ENCODE measurements at places on chromosomes 6 and 20. TPM values are rescaled to one million over a fixed set of nuclear protein-coding genes. Genes with fewer than 3 reads are reported as not detected.

DNA sequence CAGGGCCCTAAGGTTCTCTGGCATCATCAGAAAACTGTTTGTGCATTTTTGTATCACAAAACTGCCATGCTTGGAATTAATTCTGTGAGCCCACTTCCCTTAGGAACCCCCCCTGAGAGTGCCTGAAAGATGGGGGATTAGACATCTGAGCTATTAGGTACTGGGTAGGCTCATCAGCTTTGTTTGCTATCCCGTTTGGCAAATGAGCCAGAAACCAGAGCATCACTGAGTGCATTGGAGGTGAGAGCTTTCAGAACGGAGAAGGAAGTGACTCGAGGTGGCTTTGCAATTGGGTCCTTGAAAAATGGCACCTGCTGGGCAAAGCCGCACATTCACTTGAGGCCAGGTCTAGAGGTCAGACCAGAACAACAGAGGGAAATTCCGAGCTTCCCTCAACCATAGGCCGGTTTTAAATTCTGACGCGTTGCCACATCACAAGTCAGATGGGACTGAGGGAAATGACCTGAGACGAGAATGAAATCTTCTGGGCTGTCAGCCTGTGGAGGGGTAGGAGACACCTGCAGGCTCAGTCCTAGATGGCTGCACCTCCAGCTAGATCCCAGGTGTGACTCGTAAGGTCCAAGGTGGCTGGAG lies 8.4 kb upstream of the GLP1R start:
- no peak for DNase-seq

The FNDC11 gene
- total RNA-seq = 0.10 TPM

GRCh38 chr6:158764926-158765325 lies 54.2 kb downstream of the EZR start:
- no peak for DNase-seq

DNA sequence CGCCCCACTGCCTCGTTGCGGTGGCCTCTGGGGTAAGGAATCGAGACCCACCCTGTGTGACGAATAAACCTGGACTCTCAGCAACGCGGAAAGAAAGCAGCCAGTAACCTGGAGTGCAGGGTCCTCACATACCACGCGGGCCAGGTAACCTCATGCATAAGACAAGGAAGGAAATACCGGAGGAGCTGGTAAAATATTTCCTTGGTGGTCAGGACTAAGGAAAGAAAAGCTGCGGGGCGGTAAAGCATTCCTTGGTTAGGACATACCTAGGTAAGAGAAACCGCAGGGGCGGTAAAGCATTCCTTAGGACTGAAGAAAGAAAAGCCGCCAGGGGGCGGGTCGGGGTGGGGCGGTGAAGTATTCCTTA lies 80.7 kb downstream of the SYTL3 start:
- no peak for DNase-seq

The CENPQ gene
- 13.5 TPM for total RNA-seq

DNA sequence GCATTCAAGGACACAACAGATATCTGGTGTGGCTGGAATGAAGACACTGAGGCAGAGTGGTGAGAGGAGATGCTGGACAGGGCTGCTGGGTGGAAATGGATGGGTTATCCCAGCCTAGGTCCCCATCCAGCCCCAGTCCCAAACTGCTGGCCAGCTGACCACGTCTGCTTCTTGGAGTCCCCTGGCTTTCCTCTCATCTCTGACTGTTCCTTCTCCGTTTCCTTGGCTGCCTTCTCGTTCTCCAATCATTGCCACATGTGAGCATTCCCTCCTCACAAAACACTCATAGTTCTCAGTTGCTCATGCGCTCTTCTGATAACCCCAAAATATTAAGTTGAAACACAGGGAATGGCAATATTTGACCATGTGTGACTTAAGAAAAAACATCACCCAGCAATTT lies 31.5 kb downstream of the MAFB start:
- DNase-seq = no peak

DNA sequence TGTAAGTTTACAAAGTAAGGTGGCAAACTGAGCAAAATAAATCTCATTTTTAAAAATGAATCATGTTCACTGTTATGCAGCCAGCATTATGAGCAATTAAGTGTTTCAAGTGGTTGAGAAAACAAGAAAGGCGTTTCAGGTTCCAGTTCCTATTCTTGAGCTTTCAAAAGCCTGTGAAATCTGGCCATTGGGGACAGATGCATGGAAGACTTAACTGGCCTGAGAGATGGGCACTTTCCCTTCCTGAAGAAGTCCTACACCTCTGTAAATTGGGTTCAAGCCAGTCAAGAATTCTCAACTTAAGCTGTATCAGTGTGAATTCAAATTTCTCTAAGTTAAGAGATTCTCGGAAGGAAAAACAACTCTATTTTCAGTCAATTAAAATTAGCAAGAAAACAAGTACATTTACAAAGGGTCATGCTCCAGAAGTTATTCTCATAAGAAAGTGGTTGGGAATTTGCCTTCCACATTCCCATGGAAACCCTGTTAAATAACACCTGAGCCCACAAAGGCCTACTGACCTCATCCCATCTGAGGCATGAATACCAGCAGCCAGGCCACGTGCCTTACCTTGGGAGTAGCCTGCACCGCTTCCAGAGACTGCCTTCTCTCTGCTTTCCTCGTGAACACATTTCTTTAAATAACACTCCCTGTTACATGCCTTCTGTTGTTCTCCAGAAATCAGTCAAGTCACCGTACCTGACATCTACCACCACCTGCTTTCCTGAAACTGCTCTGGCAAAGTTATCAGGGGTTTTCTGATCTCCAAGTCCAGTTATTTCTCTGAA lies 19.4 kb downstream of the MAP3K5 start:
- peak; percentile 15 for DNase-seq

The BANF2 gene
- not detected for total RNA-seq

GRCh38 chr20:16491294-16491905 lies 81.8 kb downstream of the KIF16B start:
- DNase-seq = no peak

DNA sequence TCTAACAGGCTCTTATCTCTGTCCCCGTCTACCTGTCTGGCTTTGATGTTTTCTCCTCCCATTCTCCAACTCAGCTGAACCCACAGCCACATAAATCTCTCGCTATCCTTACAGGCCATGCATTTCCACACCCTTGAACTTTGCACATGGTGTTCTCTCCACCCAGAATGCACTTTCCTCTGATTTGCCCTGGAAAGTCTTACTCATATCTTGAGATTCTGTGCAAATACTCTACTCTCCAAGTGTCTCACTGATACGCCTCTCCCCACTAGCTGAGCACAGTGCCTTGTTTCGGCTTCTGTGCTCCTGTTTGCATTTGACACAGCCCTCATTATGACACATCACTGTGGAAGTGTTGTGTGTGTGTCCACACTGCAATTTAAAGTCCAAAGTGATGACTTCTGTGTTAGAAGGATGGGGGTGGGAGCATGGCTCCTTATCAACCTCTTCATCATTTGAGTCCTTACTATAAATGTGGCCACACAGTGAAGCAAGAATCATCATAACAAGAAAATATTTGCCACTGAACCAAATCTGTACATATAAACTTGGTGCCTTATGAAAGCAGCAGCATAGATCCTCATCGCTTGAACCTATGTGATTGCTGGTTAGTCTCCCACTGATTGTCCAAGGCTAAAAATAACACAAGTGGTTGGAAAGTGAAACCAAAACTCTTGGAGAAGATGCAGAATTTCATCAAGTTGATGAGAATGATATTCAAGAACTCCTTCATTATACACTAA lies 5.5 kb upstream of the PRELID3B start:
- DNase-seq = no peak

DNA sequence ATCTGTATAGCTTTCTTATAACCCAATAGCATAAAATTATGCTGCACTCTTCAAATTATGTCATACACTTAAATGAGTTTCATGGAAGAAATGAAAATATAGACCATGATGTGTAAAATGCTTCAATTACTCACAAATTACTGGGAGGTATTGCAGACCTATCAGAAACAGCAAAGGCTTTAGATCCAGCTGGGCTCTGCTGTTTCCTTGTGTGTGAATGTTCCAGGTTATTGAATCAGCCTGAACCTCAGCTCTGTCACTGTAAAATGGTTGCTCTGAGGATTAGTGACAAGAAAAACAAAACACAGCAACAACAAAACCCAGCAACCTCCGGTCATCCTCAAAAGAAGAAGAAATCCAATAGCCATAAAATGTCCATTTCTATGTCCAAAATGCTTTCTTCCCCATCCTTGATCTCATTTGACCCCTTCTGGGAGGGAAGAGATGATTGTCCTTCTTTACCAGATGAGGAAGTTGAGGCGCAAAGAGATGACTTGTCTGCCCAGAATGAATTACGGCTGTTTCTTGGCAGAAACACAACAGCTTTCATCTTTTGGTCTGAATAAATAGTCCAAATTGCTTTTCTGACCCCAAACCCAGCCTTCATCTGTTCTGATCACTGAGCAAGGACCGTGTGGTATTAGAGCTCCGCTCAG lies 42.2 kb upstream of the TGM6 start:
- peak; percentile 72 for DNase-seq

DNA sequence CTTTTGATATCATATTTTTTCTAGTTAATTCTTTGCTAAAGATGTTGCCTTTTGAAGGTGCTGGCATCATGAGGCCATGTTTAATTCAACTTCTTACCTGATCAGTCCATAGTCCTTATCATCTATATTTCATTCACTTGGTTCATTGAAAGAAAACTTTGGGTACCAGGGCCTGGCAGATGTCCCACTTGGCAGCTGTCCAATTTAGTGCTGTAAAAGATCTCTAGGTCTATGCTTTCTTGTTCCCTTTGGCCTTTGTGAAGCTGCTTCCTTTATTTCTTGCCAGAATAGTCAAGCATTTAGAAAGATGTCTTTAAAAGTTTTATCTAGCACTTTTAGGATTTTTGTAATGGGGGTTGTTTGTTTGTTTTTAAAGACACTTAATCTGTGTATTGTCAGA lies 61.7 kb upstream of the EYA4 start:
- peak; percentile 38 for DNase-seq

DNA sequence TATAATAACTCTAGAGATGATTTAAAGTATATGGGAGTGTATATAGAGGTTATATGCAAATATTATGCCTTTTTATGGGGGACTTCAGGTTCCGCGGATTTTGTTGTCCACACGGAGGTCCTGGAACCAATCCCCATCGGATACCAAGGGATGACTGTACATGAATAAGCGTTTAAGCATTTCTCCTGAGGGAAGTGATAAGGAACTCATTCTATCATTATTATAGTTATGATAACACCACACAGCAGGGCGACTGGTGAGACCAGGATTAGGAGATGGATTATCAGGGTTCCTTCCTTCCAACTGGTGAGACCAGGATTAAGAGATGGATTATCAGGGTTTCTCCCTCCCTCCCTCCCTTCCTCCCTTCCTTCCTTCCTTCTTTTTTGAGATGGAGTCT lies 6.6 kb downstream of the ECI2 start:
- DNase-seq = no peak

The NOX3 gene
- not detected for total RNA-seq

GRCh38 chr20:8476021-8476420 lies 344.0 kb downstream of the PLCB1 start:
- DNase-seq = no peak

GRCh38 chr6:159788276-159788675 lies 1.1 kb downstream of the TCP1 start:
- DNase-seq = peak; percentile 12

- peak; percentile 82 for DNase-seq
Observed at GRCh38 chr20:4613718-4614620, 107.7 kb upstream of the PRND start.

The FILIP1 gene
- total RNA-seq = 71.9 TPM

The GGT7 gene
- total RNA-seq = 15.0 TPM

The ZNF76 gene
- 19.6 TPM for total RNA-seq

DNA sequence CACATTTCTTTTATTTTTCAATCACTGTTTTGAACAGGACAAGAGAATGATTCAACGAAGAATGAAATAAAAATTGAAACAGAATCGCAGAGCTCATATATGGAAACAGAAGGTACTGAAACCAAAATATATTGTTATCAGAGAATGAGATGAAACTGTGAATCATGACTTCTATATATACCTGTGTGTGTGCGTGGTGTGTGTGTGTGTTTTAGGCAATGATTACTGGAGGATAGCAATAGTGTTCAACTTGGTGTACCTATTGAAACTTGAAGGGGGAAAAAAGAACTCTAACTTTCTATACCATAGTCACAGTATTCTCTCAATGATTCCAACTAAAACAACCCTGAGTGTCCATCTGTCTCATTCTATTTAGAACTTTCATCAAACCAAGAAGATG lies 586.6 kb downstream of the KIF16B start:
- DNase-seq = no peak

The TMEM14A gene
- 25.4 TPM for total RNA-seq

- DNase-seq = no peak
Observed at GRCh38 chr6:15370733-15371671, 125.1 kb downstream of the JARID2 start.

The APCDD1L gene
- total RNA-seq = 5.1 TPM

DNA sequence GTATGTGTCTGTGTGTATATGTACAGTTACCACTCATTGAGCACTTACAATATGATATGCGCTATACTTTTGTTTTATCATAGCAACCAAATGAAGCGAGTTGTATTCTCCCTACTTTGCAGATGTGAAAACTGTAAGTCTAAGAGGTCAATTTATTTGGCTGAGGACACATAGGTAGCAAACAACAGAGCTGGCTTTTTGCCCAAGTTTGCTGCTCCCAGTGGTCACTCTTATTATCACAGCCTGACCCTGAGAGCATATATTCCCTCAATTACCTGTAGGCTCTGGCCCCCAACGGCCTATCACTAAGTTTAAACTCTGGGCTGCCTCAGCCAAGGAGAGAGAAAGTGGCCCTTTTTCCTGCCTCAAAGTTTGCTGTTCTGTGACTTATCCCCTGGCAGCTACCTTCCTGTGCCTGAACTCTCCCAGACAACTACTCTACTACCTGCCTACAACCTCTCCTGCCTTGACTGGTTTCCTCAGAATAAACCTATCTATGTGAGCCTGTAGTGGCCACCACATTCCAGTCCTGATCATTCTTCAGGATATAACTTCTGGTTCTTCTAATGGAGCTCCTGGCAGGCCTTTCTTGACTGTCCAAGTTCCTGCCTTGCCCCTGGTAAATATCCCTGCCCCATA lies 221.8 kb downstream of the FRK start:
- DNase-seq = peak; percentile 11

GRCh38 chr6:159720708-159721107 lies 6.6 kb upstream of the WTAP start:
- peak; percentile 45 for DNase-seq

DNA sequence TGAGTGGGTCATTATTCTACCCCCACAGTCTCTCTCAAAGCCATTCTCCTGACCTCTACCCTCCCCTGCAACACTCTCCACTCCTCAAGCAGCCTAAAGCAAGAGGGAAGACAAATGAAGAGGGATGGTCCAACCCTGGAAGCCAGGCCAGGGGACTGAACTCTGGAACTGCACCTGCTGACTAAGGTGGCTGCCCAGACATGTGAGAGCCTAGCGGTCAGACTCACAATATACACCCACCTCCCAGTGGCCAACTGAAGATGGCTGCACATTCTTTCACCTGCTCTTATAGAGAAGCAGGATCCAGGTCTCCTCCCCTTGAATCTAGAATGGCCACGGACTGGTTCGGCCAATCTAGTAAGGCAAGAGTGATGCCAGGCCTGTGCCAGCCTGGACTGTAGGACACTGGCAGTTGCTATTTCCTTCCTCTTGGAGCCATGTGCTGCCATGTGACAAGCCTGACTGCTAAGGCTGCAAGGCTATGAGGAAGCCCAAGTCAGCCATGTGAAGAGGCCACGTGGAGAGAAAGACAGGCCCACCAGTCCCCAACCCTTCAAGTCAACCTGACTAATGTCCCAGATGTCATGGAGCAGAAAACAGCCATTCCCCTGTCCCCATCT lies 31.8 kb downstream of the ACSS1 start:
- no peak for DNase-seq

The PPP1R18 gene
- 19.7 TPM for total RNA-seq
